GM12892 (cell line): ENCODE measurements at places on chromosomes 11 and 22.

GRCh38 chr11:45323601-45324249 lies 37.6 kb upstream of the SYT13 start:
- DNase-seq: no peak

DNA sequence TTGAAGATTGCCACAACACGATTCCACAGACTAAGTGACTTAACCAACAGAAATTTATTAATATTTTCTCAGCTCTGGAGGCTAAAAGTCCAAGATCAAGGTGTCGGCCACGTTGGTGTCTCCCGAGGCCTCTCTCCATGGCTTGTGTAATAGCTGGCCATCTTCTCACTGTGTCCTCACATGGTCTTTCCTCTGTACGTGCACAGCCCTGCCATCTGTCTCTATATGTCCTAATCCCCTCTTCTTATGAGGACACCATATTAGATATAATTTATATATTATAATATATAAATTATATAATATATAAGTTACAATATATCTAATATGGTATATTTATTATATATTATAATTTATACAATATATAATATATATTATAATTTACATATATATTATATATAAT lies 25.1 kb upstream of the SCGB1A1 start:
- no peak for DNase-seq

GRCh38 chr11:47257517-47258316 lies at the start of gene NR1H3:
Gene NR1H3 (plus strand): TSS chr11:47257996. CDS start chr11:47259217, 1,221 bp downstream.
- DNase-seq: no peak

DNA sequence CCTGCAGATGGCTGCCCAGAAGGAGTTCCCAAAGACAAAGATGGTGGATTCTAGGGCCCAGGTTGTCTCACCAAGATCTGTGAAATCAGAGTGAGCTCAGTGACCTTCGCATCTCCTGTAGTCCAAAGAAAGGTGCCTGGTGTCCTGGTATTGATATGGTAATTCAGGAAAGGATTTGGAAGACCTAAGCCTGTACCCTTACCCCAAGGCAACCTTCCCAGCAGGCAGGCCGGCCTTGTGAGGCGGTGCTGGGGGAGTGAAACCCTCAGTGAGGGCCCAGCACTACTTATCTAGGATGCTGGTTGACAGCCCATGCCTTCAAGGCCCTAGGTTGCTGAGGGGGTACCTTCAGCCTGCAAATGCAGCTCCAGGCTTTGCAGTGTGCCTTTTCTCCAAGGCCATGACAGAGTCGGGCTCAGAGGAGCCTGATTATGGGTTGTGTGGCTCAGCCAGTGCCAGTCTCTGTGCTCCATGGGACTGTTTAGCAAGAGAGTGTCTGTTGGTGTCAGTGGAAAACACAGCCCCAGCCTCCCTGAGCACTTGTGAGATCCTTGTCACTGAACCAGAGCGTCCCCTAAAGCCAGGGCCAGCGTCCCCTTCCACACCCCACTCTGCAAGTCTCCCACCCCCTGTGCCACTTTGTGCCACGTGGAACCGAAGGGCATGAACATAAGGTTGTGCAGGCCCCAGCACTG lies 72.8 kb upstream of the MYOD1 start:
- no peak for DNase-seq

DNA sequence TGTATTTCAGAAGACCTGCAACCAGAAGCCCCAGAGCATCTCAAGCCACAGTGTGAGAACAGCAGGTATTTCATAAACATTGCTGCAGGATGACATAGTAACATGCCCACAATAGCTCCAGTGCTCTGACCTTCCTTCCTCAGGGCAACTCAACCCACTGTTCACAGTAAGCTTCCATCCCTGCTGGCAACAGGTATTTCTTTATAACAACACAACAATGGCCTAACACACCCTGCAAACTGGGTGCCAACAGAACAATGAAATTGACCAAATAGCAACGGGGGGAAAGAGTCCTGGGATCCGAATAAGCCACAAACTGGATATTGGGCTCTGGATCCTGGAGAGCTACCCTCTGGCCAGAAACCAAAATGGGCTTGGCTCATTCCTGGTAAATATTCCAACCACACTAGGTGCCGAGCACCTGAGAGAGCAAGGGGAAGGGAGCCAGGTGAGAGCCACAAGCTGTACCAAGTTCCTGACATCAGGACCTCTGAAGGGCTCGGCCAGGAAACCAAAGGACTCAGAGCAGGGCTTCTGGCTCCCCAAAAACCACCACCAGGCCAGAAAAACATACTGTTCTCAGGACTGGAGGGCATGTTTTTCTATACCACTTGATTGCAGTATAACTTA lies 99.5 kb downstream of the MICAL3 start:
- DNase-seq: no peak

- DNase-seq: no peak
These were observed 32.0 kb upstream of the NARS2 start for GRCh38 chr11:78606667-78607066.

GRCh38 chr11:1547467-1548098 lies 24.5 kb downstream of the DUSP8 start:
- no peak for DNase-seq

DNA sequence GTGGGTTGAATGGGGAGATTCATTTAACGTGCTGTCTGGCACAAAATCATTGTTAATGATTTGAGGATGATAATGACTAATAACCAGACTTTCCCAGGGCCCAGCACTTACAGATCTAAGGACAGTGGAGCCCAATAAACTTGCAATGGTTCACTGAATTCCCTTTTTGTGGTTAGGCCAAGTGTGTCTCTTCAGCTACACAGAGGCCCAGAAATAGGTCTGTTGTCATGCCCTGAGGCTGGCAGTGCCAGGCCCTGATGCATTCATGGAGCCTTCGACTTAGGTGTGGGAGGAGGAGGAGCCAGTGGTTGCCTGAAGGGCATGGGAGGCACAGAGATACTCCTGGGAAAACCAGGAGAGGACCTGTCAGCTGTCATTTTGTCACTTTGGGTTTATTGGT lies 56.1 kb downstream of the KIAA1671 start:
- DNase-seq: no peak

DNA sequence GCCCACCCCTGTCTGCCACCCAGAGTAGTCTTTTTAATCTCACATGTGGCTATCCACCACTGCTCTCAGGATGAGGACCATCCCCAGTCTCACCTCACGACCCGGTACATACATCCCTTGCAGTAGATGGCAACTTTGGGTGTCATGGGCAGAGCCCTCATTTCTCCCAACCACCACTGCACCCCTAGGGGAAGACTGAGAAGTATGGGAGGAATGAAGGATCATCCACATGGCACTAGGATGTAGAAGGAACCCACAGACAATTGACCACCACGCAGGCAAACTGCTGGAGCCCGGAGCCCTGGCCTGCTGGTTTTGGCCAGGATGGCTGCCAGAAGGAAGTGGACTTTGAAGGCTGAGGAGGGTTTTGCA lies 1.9 kb upstream of the SCARF2 start:
- DNase-seq: no peak

- no peak for DNase-seq
These were observed 45.3 kb upstream of the HMGXB4 start for GRCh38 chr22:35212009-35212408.

GRCh38 chr11:3859373-3859881 lies 4.0 kb downstream of the STIM1 start:
- DNase-seq: no peak

DNA sequence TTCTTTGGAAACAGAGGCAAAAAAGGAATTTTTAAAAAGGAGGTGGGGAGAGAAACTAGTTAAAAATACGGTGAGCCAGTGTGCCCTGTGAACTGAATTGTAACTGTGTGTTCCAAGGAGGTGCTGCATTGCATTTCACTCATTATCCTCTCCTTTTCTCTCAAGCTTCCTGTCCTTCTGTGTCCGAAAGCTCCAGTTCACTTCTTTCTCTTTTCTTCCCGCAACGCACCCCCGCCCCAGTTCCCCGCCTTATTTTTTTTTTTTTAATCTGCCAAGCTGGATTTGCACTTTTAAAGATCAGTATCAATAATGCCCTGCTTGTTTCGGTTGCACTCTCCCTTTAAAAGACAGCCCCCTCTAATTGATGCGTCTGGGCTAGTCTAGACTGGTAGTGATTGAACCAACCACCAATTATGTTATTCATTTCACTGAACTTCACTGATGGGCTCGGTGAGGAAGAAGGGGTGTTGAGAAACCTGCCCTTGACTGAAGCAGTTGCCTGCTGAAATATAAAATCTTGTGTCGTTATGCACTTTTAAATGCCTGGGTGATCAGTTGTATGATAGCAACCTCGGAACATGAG lies 18.5 kb downstream of the BLID start:
- no peak for DNase-seq

- DNase-seq: no peak
These were observed 20.4 kb downstream of the FBXO7 start for GRCh38 chr22:32494971-32495370.

DNA sequence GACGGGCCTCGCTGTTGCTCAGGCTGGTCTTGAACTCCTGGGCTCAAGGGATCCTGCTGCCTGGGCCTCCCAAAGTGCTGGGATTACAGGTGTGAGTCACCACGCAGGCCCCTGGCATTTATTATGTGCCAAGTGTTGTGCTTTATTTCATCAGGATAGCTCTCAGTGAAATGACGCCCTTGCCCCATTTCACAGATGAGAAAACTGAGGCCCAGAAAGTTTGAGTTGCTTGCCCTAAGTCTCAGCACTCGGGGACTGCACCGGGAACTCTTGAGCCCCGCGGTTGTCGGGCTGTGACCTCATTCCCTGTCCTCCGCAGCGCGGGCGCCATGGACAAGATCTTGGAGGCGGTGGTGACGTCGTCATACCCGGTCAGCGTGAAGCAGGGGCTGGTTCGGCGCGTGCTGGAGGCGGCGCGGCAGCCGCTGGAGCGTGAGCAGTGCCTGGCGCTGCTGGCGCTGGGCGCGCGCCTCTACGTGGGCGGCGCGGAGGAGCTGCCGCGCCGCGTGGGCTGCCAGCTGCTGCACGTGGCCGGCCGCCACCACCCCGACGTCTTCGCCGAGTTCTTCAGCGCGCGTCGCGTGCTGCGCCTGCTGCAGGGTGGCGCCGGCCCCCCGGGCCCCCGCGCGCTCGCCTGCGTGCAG lies 7.3 kb downstream of the USP35 start:
- DNase-seq: no peak

GRCh38 chr11:7667460-7667859 lies 5.8 kb downstream of the CYB5R2 start:
- no peak for DNase-seq

DNA sequence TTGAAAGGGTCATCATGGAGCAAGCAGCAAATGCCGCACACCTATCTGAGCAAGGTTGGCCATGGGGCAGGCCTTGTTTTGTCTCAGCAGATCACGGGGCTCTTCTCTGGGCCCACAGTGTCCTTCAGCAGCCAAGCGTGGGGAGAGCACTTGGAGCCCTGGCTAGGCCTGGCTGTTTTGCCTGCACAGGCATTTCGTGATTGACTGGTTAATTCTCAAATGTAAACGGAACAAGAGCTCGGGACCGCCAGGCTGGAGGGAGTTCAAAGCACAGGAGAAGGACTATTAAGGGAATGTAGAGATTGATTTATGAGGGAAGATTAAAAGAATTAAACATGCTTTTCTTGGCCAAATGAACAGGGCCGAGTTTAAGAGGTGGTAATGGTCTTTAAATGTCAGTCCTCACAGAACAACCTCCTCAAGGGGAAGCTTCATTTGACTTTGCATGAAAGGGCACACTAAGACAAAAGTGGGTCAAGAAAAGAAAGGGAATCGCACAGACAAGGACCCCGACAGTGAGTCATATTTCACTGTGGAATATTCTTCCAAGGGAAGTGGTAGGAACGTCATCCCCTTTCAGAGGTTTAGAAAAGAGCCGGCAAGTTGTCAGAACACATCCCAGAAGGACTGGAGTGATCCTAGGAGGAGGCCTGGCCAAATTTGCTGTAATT lies 20.7 kb downstream of the SPON1 start:
- DNase-seq: no peak

- DNase-seq: no peak
These were observed 37.0 kb downstream of the LDLRAD3 start for GRCh38 chr11:35980686-35981390.
